Trophoblast cell (in vitro differentiated cells and primary cell): ENCODE measurements at places on chromosomes 7 and 10.
A peak's percentile ranks its signal among the peaks of the same experiment; 100 is the strongest.

- no peak for DNase-seq
Observed at GRCh38 chr7:17661982-17662585, 278.2 kb downstream of the SNX13 start.

DNA sequence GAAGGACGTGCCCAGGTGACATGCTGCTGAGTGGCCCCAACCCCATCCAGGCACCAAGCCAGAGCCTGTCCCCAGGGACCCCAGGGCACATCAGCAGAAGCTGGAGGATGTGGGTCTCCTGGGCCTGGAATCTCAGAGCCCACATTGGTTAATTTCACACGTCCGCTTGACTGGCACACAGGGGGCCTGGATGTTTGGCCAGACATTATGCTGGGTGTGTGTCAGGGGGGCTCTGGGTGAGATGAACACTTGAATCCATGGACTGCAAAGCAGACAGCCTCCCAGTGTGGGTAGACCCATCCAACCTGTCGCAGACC lies 79.1 kb upstream of the RET start:
- DNase-seq = no peak

DNA sequence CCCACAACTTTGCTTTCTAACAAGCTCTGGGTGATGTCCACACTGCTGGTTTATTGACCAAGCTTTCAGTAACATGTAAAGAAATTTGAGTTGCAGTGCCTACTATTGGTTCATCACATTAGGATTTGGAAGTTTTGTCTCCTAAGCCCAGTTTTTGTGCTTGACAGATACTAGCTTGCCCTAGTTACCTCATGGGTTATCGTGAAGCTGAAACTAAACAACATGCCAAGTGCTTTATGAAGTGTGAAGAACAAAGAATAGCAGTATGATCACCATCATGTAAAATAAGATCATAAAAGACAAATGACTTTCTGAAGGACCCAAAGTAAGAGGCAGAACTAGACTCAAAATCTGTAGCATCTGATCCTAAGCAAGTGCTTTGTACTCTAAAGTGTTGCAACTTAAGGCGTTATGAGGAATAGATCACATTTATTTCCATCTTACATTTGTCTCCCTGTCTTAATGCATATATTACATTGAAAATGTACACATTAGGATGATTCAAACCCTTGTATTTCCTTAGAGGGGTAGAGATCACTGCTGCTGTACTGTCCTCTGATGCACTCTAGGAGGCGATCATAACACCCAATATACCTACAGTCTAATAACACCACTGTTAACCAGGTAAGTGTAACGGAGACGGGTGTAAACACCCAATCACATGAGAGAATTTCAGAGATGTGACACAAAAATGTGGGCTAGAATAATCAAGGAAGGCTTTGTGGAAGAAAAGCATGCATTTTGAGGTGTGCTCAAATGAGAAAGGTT lies 71.3 kb downstream of the NRCAM start:
- DNase-seq = no peak

- peak; percentile 19 for DNase-seq
Observed at GRCh38 chr10:28217848-28218247, 85.0 kb downstream of the MPP7 start.

- DNase-seq = no peak
Observed at GRCh38 chr10:99520847-99521764, 11.6 kb upstream of the NKX2-3 start.

- DNase-seq = no peak
Observed at GRCh38 chr10:62623223-62623622, 181.3 kb upstream of the ADO start.

- DNase-seq = no peak
Observed at GRCh38 chr7:46654546-46655443, 733.7 kb upstream of the IGFBP3 start.

- DNase-seq = no peak
Observed at GRCh38 chr10:104663076-104663475, 22.0 kb downstream of the SORCS3 start.

DNA sequence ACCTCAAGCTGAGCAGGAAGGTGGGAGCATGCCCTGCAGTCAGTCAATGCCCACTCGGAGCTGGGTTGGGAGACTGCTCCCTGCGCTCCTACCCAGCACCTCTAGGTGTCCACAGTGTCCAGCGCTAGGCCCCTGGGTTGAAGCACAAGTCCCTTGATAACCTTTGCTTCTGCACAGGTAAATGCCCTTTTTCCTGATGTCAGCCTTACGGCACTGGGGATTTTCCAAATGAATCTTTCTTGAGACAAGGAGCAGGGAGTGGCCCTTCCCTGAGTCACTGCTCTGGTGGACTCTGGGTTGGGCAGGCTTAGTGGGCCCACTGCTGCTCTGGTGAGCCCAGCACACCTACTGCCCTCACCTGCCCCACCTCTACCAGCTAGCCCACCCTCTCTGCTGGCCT lies 61.9 kb upstream of the OPN4 start:
- peak; percentile 19 for DNase-seq

GRCh38 chr7:114922026-114922651 lies at the start of gene MDFIC:
Gene MDFIC, plus strand, starts transcription at chr7:114922094. Its CDS starts 940 bp downstream, at chr7:114923034.
- peak; percentile 6 for DNase-seq

- peak; percentile 75 for DNase-seq
Observed at GRCh38 chr10:5897053-5897340, 7.0 kb downstream of the FBH1 start.

DNA sequence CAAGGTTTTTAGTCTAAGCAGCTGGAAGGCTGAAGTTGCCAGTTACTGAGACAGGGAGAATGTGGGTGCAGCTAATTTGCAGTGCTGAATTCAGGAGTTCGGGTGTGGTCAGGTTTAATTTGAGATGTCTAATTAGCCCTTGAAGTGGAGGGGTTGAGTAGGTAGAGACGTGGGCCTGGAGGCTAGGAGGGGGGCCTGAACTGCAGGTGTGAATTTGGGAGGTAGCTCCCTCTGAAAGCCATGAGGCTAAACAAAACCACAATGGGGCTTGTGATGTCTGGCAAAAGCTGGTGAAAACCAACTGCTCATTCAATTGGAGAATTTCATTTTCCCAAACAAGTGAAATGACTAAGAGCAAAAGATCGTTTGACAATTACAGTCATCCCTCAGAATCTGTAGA lies 246.0 kb upstream of the NFE2L3 start:
- no peak for DNase-seq

GRCh38 chr10:114767101-114767985 lies 54.2 kb upstream of the FHIP2A start:
- DNase-seq = no peak

DNA sequence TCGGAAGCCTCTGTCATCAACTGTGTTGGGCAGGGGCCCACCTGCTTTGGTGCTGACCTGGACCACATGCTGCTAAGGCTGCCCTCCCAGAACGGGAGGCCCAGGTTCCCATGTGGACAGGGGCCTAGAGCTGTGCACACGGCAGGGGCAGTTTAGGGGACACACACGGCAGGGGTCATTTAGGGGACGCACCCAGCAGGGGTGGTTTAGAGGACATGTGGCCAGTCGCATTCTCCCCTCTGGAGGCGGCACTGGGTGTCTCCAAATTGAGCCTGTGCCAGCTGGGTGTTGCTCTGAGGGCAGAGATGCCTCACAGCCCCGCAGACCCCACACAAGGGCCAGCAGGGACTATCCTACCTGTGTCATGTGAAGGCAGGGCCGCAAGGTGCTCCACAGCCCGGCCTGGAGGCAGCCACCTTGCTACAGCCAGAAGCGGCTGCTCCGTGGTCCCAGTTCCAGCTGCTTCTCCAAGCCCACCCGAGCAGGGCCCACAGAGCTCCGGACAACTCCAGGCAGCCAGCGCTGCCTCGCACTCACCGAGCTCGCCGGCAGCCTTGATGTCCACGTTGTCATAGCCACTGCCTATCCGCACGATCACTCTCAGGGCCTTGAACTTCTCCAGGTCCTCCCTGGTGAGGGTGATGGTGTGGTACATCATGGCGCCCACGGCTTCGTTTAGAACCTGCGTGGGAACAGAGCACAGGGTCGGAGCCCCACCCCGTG lies 60.7 kb downstream of the ZRANB1 start:
- DNase-seq = no peak

GRCh38 chr7:35254496-35255442 lies 869 bp upstream of the TBX20 start:
- DNase-seq = no peak

DNA sequence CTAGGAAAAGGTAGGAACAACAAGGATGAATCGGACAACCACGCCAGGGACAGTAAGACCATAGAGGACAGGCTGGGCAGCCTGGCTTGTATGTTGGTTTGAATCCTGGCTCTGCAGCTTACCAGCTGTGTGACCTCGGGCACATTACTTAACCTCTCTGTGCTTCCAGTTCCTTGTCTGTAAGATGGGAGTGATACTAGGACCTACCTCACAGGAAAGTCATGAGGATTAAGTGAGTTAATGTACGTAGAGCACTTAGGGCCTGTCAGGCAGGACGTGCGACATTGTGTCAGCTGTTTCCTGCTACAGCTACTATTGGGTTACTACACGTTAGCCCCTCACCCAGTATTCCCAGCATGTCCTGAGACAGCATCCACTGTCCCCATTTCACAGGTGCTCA lies 32.1 kb downstream of the PLAC9 start:
- peak; percentile 49 for DNase-seq

GRCh38 chr10:78214955-78215354 lies 181.3 kb downstream of the RPS24 start:
- no peak for DNase-seq

DNA sequence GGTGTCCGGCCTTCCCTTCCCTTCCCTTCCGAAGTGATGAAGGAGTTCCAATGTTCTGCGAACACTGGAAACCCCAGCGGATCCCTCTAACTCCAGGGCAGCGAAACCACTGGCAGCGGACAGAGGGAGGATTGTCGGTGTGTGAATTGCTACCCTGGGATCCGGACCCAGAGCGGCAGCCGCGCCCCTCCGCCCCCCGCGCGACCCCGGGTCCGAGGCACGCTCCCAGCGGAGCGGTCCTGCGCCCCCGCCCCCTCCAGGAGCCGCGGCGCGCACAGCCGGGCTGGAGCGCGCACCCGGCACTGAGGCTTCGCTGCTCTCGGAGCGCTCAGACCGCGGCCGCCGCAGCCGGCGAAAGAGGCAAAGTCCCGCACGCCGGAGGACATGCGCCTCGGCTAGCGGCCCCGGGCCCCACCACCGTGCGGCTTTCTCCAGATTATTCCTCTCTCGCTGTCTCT lies at the start of gene PTPRZ1:
PTPRZ1 (plus strand) TSS at position 331 of the 458 bp plus-strand sequence. CDS start 339 bp downstream, outside the sequence.
- DNase-seq = no peak

DNA sequence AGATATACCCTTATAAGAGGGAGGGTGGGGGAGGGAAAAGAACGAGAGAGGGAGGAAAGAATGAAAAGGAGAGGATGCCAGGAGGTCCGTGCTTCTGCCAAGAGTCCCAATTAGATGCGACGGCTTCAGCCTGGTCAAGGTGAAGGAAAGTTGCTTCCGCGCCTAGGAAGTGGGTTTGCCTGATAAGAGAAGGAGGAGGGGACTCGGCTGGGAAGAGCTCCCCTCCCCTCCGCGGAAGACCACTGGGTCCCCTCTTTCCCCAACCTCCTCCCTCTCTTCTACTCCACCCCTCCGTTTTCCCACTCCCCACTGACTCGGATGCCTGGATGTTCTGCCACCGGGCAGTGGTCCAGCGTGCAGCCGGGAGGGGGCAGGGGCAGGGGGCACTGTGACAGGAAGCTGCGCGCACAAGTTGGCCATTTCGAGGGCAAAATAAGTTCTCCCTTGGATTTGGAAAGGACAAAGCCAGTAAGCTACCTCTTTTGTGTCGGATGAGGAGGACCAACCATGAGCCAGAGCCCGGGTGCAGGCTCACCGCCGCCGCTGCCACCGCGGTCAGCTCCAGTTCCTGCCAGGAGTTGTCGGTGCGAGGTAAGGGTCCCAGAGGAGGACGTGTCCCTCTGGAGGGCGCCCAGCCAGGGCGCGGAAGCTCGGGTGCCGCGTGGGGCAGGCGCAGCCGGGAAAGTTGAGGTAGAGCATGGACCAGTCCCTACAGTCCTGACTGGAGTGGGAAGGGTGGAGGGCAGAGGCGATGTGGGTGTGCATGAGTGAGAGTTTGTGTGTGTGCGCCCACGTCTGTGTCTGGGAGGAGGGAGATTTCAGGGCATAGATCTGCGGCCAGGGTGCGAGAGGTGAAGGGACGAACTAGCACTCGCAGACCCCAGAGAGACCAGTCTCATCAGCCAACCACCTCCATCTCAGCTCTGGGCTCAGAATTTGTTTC lies 844 bp downstream of the GRM3 start:
- DNase-seq = no peak

DNA sequence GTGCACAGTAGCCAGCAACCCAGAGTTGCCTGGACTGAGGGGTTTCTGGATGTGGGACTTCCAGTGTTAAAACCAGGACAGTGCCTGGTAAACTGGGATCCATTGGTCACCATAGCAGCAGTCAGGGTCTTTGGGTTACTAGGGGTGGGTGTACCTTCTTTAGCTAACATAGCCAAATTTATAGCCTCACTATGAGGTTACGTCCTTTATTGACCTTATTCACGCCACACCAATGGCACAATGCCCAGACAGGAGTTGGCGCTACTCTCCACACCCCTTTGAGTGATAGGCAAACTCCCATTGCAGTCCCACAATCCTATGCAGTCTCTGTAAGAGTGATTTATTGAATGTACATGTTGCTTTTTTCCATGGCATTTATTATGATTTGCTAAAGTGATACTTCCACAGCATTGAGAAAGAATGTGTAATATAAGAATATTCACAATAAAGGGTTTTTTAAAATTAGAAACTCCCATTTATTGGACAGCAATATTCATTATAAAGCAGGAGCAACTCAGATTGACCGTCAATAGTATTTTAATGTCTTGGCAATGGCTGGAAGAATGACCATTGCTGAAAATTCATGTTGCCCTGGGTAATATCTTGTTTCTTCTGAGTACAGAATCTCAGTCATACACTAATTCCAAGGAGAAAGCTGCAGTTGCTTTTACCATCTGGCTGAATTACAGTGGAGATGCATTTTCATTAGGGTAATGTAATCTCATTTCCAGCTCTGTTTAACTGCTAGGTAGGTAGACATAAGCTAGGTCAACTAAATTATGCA lies 26.1 kb downstream of the IFIT5 start:
- no peak for DNase-seq

DNA sequence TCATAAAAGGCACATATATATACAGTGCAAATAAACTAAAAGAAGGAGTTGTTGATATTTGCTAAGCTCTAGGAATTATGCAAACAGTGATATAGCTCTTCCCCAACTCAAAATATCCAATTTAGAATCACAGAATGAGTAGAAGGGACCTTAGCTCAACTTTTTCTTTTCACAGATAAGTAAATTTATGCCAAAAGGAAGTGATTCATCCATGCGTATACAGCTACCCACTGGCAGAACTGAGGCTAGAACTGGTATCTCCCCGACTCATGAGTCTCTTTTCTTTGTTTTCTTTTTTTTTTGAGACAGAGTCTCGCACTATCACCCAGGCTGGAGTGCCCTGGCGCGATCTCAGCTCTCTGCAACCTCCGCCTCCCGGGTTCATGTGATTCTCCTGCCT lies 54.2 kb upstream of the SVIL start:
- DNase-seq = no peak

GRCh38 chr7:45469103-45469502 lies 105.1 kb upstream of the ADCY1 start:
- DNase-seq = no peak

GRCh38 chr7:88735920-88736319 lies 23.6 kb upstream of the ZNF804B start:
- no peak for DNase-seq
